ENCODE measurements at places on chromosomes 16 and 17.

GRCh38 chr16:89135166-89135565, 36.4 kb upstream of the CDH15 start:
- DNase-seq = no peak

DNA sequence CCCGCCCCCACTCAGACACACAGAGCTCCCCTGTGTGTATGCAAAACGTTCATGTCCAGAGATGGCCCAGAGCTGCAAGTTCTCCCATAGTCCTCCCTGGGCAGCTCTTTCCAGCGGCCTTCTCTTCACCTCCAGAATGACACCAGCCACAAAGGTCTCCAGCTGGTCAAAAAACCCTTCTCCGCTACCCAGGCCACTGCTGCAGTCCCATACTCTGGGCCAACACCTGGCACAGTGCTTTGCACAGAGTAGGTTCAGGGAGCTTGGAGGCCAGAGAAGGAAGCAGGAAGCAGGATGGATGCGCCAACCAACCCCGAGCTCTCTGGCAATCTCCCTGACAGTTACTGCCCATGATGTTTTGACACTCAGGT, 1.1 kb upstream of the STAT5B start:
- no peak for DNase-seq

- DNase-seq = no peak
Measured at GRCh38 chr17:50925296-50925891, 59.2 kb upstream of the TOB1 start.

DNA sequence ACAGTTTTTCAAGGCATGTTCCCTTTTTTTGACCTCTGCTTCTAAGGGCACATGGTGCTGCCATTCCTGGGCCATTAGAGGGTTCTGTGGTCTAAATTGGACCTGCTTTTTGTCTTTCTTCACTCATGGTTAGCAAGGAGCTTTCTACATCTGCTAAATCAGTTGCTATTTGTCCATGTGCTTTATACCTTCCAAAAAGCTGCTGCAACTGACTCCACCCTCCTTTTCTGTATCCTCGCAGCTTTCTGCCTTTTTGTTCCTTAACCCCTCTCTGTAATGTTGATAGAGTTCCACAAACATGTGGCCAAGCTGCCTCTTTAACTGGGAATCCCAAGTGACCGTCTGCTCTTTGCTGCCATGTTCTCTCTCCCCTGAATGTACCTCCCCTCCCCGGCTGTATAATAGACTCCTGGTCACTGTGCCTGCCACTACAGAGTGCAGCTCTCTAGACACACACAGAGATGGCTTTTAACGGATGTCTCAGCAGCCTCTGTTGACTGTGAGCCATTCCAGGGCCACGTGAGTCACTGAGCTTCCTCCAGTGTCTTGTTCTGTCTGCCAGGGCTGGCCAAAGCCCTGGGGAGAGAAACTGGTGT, 57.4 kb upstream of the TEKT3 start:
- no peak for DNase-seq

GRCh38 chr17:73343168-73343634, 31.4 kb upstream of the CDC42EP4 start:
- DNase-seq = no peak

- DNase-seq = peak; percentile 76
Measured at GRCh38 chr17:3913531-3914311, 2.5 kb downstream of the P2RX1 start.

DNA sequence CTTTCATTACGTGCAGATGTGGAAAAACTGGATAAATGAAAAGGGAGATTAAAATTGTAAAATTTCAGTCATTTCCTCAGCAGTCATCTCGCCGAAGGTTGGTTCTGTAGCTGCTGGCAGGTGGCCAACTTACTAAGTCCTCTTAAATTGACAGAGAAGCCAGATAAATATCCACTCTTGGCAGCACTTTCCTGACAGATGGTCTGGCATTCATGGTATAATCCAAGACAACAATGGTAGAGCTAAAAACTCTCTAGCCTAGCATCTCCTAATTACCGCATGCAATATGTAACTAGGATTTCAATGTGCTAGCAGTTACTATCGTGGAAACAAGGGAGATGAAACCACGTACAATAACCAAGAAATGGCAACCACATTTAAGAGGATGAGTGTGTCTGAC, 306.3 kb downstream of the CNTNAP4 start:
- DNase-seq = no peak

DNA sequence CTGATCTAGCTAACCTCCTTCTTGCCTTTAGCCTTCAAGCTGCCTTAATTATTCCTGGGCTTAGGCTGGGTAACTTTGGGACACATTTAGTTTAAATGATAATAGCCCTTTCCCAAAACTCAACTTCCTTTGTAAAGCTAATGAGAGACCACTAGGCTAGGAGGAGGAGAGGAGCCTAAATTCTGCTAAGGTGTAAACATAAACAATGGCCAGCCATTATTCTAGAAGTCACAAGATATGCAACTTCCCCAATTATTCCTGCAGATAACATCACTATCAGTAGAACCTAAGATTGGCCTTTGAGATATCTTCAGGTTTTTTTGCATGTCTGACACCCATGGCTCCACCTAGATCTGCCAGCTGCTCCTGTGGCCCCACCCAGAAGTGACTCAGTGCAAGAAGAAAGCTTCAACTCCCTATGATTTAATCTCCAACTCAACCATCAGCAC, 131.2 kb upstream of the FAM20A start:
- DNase-seq = no peak

GRCh38 chr17:49570540-49571242, 5.0 kb upstream of the NXPH3 start:
- DNase-seq = no peak

DNA sequence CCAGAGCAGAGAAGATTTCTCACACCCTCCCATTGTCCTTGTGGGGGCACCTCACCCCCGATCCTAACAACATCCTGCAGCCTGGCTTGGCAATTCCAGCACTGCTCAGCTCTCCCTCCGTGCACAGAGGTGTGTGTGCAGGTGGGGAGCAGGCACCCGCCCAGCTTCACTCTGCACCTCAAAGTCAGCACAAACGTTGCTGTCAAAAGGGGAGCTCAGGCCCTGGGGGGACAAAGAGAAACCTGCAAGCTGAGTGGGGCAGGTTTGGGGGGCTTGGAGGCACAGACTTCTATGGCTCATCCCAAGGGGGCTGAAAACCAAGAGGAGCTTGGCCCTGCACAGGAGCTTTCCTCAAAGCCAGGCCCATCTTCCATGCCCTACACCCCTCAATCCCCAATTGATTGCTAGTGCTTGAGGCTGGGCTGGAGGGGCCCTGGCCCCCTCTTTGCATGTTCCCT, 231.9 kb upstream of the TNRC6C start:
- DNase-seq = no peak

DNA sequence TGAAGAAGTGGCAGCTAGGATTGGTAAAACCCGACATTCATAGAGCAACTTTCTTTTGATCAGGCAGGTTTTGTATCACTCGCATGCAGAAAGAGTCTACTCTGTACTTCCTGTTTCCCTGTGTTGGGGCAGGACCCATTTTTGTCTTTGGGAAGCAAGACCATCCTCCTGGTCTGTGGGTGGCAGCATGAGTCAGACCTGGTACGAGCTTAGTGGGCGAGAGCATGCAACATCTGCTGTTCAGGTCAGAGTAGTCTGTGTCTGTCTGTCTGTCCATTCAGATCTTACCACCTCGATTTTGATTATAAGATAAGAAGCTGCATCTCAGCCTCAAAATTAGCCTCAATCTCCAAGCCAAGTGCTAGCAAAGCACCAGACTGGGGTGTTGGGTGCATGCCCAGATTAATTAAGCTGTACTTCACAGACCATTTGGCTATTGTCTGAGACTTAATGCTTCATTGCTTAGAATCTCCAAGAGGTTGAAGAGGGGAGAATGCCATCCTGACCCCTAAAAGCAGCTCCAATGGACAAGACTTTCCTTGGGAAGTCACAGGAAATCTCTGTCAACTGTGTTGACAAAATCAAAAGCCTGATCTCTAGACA, 110.9 kb downstream of the XYLT1 start:
- no peak for DNase-seq

DNA sequence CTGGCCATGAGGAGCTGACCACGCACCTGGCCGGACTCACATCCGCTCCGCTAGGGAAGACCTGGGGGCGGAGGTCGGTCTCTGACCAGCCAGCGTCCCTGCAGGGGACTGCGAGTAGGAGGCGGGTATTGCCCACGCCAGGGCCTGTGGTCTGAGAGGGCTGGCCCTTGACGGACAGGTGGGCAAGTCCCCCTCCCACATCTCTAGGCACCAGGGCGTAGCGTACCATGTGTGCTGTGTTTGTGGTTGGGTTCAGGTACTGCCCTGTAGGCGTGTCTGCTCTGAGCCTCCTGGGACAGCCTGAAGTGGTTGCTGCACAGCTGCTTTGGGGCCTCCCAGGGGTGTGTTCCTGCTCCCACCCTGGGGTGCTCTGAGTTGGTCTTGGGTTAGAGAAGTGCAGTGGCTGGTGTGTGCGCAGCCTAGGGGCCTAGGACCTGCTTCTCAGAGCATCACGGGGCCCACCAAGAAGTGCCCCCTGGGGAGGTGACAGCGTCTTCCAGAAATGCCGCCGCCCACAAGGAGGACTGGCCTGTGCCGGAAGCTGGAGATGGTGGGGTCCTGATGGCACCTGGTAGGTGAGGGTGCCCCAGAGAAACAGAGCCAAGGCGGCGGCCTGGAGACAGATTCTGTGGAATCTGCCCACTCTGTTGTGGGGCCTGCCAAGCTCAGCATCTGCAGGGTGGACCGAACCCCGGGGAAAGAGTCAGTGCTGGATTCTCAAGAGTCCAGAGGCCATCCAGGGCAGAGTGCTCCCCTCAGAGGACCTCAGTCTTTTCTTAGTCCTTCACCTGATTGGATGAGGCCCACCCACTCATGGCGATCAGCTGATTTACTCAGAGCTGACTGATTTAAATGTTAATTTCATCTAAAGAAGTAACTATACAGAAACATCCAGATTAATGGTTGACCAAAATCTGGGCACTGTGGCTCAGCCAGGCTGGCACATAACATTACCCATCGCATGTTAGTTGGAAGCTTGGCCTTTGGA, 48.3 kb downstream of the WDR45B start:
- no peak for DNase-seq

- no peak for DNase-seq
Measured at GRCh38 chr16:20941636-20941926, 41.0 kb downstream of the LYRM1 start.

- no peak for DNase-seq
Measured at GRCh38 chr16:74291577-74292208, 4.9 kb upstream of the PSMD7 start.

Data from GM06990 (cell line).